ENCODE measurements at places on chromosomes 7 and 10. TPM values are rescaled to one million over a fixed set of nuclear protein-coding genes. Genes with fewer than 3 reads are reported as not detected.

The ADO gene
- 15.3 TPM for polyA plus RNA-seq

- no peak for DNase-seq
These were observed 1017.0 kb upstream of the GHITM start for GRCh38 chr10:83122336-83122735.

DNA sequence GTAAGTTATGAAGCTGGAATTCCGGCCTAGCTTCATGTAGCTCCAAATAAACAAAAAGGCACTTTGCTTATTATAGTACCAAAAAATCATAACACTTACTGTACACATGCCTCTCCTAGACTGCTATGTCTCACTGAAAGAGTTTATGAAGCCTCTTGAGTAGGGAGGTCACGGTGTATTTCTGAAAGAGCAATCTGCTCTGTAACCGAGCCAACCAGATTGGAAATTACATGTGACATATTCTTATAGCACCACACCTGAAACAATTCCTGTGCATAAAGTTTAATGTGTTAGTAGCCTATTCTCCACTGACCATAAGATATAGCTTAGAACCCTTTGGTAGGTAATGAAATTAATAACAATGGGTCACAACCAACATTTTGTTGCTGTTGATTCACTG, 1.3 kb upstream of the FAM3C start:
- DNase-seq = no peak

DNA sequence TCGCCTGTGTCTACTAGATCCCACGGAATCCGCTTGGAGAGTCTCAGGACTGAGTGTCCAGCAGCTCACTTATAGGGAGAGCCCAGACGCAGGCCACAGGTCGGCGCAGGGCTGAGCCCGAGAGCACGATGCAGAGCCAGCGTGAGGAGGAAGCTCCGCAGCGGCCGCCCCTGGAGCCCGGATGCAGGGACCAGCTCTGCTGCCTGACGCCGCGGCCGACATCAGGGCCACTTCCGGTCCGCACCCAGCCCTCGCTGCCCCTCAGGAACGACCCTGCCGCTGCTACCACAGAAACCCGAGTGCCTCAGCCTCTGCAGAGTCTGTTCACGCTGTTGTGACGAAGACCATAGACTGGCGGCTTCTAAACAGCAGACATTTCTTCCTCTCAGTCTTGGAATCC, 275.8 kb upstream of the PPP2R2D start:
- DNase-seq = no peak

DNA sequence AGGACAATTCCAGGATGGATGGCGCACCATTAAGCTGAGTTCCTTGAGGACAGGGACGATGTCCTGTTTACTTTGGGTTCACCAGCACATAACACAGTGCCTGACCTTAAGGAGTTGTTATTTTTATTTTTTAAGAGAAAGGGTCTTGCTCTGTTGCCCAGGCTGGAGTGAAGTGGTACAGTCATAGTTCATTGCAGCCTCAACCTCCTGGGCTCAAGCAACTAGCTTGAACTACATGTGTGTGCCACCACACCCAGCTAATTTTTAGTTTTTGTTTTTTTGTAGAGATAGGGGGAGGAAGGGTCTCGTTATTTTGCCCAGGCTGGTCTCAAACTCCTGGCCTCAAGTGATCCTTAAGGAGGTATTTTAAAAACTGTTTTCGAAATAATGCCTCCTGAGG, 1.7 kb upstream of the CALU start:
- no peak for DNase-seq

- no peak for DNase-seq
These were observed 33.2 kb downstream of the SPAM1 start for GRCh38 chr7:123958186-123958703.
